ENCODE measurements at places on chromosomes 3 and 15.

DNA sequence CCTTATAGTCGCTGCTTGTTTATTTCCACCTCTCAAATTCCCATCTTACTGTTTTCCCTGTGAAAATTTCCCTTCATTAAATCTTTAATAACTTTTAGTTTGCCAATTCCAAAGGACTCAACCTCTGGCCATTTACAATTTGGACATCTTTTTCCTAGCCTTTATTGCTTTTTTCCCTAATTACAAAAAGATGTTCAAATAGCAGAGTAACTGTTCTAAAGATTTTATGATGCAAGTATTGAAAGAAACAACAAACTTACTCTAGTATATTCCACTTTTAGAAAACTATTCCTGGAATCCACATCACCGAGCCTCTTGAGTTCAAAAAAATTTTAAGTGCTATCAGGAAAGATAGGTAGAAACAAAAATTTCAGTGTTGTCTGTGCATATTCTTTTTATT, 174.1 kb upstream of the UBE2E2 start:
- DNase-seq, result no peak

DNA sequence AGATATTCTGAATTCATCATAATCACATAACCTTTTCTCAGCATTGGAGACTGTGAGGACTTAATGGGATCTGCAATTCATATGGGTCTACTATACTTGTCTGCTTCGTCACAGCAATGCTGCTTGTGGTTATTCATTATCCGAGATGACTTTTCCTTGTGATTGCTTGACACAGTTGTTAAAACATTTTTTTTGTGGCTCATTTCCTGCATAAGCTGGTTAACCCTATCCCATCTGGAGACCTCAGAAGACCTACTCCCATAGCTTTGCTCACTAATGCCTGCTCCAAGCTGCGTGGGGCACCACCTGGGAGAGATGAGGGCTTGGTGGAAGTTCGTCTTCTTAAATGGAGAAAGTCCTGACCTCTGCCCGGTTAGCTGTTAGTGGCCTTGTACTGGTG, 360.8 kb downstream of the CHST2 start:
- DNase-seq, result no peak

GRCh38 chr3:169999433-169999832, 32.8 kb downstream of the SEC62 start:
- DNase-seq, result peak; percentile 64

DNA sequence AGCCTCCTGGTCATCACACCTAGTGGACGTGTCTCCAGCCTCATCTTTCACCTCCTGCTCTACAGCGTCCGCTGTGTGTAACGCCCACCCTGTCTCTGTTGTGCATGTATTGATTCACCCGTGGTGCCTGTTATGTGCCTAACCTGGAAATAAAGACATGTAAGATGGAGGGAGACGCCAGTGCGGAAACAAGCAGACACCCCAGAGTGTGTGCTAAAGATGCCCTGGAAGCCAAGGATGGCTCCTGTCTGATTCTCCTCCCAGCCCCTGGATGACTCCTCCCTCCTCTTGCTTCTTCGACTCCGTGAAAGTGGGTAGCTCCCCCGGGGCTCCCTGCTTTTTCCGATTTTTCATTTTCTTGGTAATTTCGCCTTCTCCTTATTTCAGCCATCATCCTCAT, 241.8 kb downstream of the ADAMTS17 start:
- no peak for DNase-seq

DNA sequence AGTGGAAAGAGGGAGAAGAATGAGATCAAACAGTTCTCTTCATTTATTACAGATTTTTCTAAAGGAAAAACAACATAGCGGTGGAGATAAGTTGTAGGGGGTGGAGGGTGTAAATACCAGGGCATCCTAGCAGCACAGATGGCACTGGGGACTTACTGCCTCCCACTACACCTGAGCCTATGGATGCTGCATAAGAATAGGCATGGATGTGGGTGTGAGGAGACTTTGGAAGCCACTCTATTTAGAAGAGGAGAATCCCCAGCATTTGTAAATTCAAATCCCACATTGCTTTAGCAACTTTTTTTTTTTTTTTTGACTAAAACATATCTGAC, 27.4 kb upstream of the IL1RAP start:
- no peak for DNase-seq

GRCh38 chr3:53837331-53837730, 8.9 kb downstream of the CHDH start:
- DNase-seq, result no peak

- DNase-seq, result no peak
Measured at GRCh38 chr3:122231465-122232157, 48.1 kb downstream of the CASR start.

GRCh38 chr3:128273841-128274573, 120.7 kb downstream of the EEFSEC start:
- no peak for DNase-seq

- DNase-seq, result no peak
Measured at GRCh38 chr3:76138921-76139320, 353.6 kb upstream of the ZNF717 start.

- DNase-seq, result no peak
Measured at GRCh38 chr3:129890125-129890524, 3.4 kb downstream of the TMCC1 start.

DNA sequence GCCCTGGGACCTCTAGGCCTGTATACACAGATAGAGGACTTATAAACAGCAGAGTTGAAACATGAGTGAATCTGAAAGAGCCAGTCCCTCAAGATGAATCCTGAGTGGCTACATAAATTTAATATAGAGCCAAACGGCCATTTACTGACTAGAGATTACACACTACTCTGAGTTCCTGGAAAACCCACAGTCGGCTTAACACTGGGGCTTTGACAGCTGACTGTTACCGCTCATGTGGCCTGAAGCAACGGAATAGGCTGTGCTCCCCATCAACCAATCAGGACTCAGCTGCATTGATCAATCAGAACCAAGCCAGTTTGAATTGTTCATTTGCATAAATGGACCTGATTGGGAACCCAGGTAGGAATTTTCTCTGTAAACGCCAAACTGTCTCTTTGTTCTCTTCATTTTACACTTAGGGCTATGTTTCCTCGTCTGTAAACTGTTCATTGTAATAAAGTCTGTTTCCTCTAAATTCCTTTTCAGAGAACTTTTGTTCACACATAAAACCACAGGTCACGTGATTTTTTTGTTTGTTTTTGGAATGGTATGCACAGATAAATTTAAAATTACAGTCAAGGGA, 40.5 kb downstream of the CCNL1 start:
- DNase-seq, result no peak

- no peak for DNase-seq
Measured at GRCh38 chr3:114496874-114497273, 203.0 kb downstream of the TIGIT start.

DNA sequence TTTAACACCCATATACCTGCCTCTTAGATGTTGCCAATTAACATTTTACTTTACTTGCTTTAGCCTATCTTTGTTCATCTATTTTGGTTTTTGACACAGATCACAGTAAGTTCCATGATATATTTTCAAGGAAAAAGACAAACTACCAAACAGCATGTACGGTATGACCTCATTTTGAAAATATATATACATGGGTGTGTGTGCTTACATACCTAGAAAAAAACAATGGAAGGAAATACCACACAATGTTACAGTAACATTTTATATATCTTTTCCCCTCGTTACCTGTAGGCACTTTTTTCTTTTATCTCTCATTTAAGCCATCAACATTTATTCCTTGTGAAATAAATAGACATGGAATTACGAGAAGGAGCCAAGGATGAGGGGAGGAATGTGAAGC, 170.0 kb downstream of the FOXP1 start:
- DNase-seq, result no peak

GRCh38 chr15:44136991-44137477, 58.0 kb downstream of the FRMD5 start:
- no peak for DNase-seq

- DNase-seq, result no peak
Measured at GRCh38 chr3:194673761-194674160, 1.8 kb upstream of the LSG1 start.

- no peak for DNase-seq
Measured at GRCh38 chr3:156902916-156903315, 76.8 kb downstream of the LEKR1 start.

DNA sequence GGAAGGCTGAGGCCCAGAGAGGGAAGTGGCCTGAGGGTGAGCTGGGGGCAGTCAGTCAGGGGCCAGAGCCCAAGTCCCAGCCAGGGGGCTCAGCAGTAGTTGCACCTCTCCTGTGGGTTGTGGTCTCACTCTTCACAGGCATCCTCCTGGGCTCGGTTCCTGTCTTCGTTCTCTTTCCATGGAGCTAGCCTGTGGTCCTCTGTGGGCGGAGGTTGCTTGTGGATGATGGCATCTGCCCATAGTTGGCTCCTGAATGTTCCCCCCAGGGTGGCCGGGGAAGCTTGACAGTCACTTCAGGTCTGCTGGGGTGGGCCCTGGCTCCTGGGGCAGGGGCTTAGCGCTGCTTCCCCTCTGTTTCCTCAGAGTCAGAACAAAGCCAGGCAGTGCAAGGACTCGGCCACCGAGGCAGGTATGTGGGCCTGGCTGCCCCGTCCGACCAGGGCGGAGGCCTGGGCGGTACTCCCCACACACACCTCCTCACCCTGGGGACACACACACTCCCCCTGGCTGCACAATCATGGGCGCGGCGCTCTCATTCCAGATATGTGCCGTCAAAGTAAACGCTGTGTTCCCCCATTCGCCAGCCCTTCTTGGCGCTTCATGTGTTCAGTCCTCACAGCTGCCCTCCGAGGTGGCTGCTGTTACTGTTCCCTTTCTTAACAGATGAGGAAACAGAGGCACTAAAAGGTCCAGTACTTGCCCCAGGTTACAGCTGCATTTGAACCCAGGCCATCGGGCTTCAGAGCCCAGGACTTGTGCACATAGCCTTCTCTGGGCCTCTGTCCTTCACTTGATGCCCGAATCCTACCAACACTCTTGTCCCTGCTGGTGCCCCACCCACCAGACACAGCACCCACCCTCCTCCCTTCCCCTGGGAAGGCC, 34.5 kb downstream of the PSTPIP1 start:
- DNase-seq, result no peak

DNA sequence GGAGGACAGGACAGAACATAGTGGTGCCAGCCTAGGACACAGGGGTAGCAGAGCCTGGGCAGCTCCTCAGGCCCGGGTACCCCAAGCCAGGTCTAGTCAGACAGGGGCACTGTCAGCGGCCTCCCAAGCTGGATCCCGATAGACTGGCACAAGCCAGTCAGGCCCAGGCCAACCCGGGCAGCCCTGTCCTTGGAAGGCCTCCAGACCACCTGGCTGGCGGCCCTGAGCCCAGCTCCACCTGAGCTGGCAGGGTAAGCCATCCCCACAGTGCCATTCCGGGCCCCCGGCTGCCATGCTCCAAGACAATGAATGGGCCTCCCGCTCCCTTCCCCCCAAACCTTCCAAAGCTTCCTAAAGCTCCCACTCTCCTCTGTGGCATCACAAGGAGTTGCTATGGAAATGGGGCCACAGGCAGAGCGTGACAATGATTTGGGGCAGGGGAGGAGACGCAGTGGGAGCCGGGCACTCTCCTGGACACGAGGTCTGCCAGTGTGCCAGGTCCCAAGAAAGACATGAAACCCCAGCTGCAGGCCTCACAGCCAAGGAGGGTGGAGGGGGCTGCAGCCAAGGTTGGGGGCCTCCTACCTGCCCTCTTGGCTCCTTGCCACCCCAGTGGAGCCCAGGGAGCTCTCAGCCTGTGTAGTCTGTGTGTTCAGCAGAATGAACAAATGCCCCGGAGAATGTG, 165.6 kb upstream of the LINGO1 start:
- DNase-seq, result no peak

All from GM13977 (cell line).